Activated naive CD4-positive, alpha-beta T cell treated with anti-CD3 and anti-CD28 coated beads for 36 hours (primary cell): ENCODE measurements at places on chromosomes 4 and X.

- no peak for DNase-seq
Measured at GRCh38 chr4:102817613-102818268, 9.6 kb downstream of the UBE2D3 start.

DNA sequence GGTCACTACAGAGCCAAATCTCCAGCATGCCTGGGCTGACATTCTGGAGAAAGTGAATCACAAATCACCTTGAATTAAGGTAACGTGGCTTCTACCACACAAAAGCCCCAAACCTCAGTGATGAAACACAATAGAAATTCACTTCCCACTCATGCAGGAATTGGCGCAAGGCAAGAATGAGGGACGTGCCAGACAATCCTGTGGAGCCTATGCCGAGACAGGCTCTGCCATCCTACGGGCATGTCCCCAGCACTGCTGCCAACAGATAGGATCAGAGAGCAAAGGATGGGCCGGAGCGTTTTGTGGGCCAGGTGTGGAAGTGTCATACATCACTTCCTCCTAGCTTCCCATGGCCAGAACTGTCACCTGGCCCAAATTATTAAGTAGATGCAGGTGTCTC, 118.0 kb downstream of the IRF2 start:
- DNase-seq, result no peak

DNA sequence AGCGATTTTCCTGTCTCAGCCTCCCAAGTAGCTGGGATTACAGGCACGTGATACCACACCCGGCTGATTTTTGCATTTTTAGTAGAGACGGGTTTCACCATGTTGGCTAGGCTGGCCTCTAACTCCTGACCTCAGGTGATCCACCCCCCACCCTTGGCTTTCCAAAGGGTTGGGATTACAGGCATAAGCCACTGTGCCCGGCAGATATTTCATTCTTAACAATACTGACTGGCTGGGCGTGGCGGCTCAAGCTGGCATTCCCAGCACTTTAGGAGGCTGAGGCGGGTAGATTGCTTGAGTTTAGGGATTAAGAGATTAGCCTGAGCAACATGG, 1.3 kb downstream of the PQBP1 start:
- no peak for DNase-seq

DNA sequence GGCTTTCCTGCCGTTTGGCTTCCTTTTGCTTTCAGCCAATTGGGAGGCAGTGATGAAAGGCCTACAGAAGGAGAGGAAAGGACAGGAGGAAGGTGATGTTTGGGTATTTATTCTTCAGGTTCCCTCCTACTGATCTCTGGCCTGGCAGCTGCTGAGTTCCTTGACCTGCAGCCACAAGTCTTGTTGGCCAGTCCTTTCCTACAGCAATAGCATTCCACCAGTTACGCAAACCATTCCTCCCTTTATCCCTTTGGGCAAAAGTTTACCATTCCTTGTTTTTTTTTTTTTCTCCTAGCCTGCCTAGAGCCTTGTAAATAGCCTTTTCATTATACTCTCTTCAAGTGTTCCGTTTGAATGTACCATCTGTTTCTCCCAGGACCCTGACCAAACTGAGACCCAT, 198.1 kb upstream of the FTHL17 start:
- DNase-seq, result no peak

DNA sequence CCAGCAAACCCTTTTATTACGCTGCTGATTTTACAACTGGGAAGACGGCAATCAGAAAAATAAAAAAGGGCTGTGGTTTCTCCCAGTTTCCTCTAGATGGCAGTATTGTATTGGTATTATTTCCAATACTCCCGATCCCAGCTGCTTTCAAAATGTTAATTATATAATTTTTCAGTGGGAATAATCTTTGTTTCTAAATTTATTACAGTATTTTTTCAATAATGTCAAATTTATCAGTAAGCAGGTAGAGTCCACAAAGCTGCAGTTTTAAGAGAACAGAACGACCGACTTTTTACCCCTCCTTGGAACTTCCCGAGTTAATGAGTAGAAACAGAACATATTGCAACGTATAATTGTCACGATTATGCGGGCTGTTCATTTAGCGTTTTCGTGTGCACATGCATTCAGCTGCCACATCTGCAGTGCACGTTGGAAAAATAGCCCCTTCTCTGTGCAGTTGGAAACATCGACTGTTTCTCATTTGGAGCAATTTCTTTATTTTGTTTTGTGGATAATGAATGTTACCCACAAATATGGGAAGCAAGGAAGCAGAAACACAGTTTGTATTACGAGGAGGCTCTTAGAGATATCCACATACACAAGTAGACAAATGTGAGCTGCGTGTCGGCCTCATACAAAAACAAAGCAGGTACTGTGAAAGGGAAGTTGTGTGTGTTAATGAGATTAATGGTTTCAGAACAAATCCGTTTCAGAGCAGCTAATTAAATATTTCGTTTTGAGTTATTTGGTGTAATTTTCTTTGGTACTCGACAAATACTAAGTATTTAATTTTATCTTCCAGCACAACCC, 188.0 kb downstream of the STIM2 start:
- no peak for DNase-seq

DNA sequence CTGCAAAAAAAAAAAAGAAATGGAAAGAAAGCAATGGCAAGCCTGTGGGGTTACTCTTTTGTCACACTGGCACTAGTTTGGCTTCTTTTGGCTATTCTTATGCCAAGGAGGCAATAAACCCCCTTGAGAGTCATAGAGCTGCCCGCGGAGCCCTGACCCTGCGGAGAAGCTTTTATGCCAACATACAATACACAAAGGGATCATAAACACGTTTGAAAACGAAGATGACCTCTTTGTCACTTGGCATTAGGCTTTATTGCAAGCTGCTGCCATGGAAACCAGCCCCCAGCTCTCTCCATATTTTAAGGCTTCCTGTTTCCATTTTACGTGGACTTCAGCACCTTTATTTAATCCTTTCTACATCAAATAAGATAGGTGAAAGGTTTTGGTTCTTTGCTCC, 7.6 kb downstream of the NEUROG2 start:
- DNase-seq, result no peak

GRCh38 chr4:30839583-30840520, 119.7 kb downstream of the PCDH7 start:
- DNase-seq, result no peak

DNA sequence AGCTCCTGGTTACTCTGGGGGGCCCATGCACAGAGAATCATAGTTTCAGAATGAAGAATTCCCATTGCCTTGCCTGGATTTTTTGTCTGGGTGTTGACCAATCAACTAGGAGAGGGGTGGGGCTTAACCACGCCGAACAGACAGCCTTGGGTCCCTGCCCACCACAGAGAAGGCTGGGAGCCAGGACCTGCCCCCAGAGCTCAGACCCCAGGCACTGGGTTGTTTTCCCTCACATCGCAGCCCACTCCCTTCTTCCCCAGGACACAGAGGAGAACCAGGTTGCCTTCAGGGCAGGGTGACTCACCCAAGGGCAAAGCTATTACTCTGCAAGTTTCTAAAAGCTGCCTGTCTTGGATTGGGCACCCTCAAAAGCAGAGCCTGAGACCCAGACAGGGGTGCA, 23.3 kb upstream of the CRMP1 start:
- DNase-seq, result no peak

DNA sequence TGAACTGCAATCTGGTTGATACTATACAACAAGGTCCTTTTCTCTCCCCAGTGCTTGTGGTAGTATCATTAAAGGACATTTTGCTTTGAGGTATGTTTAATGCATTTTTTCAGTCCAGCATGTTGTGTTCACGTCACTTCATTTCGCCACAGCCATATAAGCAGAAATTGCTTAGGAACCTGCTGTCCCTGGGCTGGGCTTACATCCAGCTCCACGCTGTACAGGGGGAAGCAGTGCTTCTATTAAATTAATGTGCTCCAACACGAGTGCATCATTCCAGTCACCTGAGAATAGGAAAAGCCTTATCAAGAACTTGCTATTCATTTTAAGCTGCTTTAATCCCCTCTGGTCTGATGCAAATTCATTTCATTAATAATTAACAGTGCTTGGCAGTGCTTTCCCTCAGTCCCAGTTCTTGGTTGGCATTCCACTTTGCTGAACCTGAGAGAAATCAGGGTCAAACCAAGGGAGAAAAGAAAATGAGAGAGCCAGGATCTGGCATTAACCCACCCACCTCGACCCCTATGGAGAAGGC, 47.4 kb upstream of the PTCHD1 start:
- DNase-seq, result no peak

DNA sequence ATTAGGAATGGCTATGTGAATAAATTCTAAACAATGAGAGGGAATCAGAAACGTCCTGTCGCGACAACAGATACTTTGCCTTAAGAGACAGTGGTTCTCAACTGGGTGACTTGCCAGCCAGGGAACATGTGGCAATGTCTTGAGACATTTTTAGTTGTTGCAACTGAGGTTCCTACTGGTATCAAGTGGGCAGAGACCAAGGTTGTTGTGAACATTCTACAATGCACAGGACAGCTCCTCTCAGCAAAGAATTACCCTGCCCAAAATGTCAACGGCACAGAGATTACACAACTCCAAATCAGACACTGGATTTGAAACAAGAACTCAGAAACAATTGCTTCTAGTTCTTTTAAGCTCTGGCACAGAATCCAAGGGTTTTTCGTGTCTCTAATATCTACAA, 128.6 kb downstream of the ARHGAP6 start:
- no peak for DNase-seq

DNA sequence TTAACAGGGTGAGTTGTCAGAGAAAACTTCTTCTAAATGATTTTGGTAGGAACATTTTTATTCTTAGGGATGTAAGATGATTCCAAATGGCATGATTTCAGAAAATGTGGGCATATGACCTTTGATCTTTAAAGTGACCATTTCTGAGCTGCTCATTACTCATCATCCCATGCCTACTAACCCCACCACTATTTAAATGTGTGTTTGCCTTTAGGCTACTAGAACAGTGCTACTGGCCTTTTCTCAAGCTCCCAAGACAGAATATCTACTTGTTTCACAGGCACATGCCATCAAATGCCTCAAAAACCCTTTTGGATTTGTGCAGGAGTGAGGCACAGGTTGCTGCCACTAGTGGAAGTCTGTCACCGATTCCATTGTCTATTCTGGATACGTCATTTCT, 428.2 kb downstream of the ADAM29 start:
- DNase-seq, result no peak

GRCh38 chr4:37995981-37996775, 36.0 kb downstream of the PTTG2 start:
- no peak for DNase-seq

- peak; percentile 78 for DNase-seq
Measured at GRCh38 chrX:70755850-70756249, 152.7 kb downstream of the TEX11 start.

- no peak for DNase-seq
Measured at GRCh38 chr4:189600718-189601435, 339.8 kb upstream of the FRG1 start.

- peak; percentile 28 for DNase-seq
Measured at GRCh38 chrX:13028871-13029636, 15.4 kb downstream of the FAM9C start.

DNA sequence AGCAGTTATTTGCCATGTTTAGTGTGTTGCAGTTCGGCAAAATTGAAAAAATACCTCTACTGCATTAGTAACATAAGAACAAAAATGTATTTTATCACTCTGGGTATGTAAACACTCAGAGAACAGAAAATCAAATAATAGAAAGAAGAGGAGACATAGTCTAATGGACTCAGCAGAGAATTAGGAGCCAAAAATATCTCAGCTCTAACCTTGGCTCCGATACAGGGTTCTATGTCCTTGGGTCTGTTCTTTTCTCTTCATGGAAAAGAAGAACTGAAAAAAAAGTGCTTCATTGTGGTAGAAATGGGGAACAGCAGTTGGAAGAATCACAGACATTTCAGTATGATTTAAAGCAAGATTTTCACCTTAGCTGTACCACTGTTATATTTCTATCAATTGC, 240.5 kb upstream of the CXXC4 start:
- DNase-seq, result no peak

DNA sequence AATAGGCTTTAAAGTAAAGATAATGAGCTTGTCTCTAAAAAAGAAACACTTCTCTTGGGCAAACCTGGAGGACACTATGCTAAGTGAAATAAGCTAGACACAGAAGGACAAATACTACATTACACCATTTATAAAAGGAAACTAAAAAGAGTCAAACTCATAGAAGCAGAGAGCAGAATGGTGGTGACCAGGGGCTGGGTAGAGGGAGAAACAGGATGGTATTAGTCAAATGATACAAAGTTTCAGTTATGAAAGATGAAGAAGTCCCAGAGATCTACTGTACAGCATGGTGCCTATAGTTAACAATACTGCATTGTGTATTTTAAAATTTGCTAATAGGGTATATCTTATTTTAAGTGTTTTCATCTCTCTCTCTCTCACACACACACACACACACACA, 28.5 kb downstream of the ACSL4 start:
- no peak for DNase-seq

- DNase-seq, result no peak
Measured at GRCh38 chr4:73704314-73705055, 35.9 kb upstream of the CXCL8 start.

GRCh38 chr4:48033825-48034413, 17.3 kb downstream of the NIPAL1 start:
- DNase-seq, result peak; percentile 87

GRCh38 chr4:76954489-76954888, 4.9 kb downstream of the SEPTIN11 start:
- DNase-seq, result no peak

DNA sequence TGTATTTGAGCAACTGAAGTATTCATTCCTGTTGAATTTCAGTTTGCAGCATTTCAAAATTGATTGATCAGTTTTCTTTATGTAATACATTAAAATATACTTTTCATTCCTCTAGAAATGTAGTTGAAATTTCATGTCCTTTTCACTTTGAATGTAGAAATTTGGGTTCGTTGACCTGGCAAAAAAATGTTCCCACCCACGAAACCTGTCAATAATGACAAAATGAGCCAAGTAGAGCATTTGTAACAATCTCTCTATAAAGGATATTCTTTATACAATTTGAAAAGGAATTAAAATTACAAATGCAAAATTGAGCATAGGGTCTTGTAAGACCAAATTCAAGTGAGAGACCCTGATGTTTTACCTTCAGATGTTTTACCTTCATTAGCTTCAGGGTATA, 283.9 kb downstream of the ANKRD50 start:
- DNase-seq, result no peak

- no peak for DNase-seq
Measured at GRCh38 chrX:10079231-10079630, 77.5 kb upstream of the CLCN4 start.
